ENCODE measurements at places on chromosomes 2 and 18.

GRCh38 chr2:56918790-56919189 is 735.0 kb downstream of the CCDC85A start:
- DNase-seq: no peak

DNA sequence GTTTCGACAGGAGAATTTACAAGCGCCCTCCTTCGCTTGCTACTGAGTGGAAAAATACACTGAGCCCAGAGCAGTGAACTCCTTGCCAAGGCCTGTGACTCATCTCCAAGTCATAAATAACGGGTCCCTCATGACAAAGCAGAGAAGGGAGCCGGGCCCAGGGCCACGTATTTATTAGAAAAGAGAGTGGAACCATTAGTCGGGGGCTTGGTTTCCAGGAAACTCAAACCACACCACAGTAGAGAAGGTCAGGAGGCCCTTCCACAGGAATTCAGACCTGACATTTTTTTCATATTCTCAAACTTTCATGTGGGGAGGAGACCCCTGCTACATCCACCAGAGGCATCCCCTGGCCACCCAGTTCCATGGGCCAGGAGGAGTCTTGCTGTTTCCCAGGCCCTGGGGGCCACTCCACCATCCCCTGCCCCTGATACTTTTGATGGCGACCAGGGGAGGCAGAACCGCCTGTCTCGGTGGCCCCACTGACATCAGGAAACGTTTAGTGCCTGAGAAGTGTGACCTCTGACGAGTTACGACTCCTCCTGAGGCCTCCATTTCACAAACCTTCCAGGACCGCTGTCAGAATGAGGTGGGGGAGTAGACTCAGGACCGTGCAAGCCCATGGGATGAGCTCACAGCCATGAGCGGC is 289.7 kb downstream of the DYSF start:
- no peak for DNase-seq

- peak; percentile 76 for DNase-seq
Observed at GRCh38 chr2:73859721-73860586, 31.2 kb downstream of the STAMBP start.

DNA sequence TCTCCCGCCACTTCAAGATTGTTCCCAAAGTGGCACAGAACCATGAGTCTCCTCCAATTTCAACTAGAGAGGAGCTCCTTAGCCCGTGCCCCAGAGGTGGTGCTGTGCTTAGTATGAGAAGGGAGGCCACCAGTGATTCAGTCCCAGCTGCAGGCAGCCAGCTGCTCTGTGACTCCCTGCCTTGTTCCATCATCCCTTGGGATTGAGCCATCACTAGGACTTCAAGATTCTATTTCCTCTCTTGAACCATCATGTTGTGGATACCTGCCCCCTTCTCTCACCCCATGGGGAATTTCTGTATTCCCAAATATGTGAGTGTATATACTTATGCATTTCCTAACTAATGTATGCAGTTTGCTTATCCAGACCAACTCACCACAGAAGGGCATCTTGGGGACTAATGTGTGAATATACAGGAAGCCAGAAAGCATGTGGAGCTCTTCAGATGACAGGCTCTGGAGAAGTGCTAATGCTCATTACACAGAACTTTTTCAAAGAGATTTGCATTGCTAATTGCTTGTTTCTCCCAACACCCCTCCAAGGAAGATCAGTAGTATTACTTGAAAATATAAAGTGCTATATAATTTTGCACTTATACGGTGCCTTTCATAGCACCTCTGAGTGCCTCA is 111.0 kb upstream of the MAP3K20 start:
- DNase-seq: no peak

GRCh38 chr2:127859712-127860085 is 1.7 kb upstream of the POLR2D start:
- DNase-seq: peak; percentile 66

- no peak for DNase-seq
Observed at GRCh38 chr18:79826966-79827365, 29.2 kb downstream of the KCNG2 start.

GRCh38 chr2:133718688-133719201 is 150.5 kb upstream of the NCKAP5 start:
- DNase-seq: no peak

- DNase-seq: no peak
Observed at GRCh38 chr2:217219164-217219520, 359.3 kb upstream of the TNP1 start.

- no peak for DNase-seq
Observed at GRCh38 chr2:12316476-12316875, 400.3 kb upstream of the TRIB2 start.
